Fibroblast of skin of back (primary cell): ENCODE measurements at places on chromosomes 2 and 18.
A peak's percentile ranks its signal among the peaks of the same experiment; 100 is the strongest.

DNA sequence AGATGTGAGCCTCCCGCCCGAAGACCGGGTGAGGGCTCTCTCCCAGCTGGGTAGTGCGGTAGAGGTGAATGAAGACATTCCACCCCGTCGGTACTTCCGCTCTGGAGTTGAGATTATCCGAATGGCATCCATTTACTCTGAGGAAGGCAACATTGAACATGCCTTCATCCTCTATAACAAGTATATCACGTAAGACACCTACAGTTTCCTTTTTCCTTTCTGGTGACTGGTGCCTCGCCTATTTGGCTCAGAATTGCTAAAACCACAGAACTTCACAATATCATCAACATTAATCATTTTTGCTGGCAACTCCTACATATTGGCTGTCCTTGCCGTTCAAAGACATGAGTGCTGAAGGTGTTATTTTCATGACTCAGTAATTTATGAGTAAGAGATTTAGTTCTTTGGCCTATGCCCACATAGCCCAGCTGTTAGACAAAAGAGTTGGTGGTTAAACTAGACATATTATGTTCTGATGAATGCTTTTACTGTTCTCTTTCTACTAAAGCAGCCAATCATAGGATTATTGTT is 2.2 kb downstream of the STAMBP start:
- peak; percentile 71 for DNase-seq

DNA sequence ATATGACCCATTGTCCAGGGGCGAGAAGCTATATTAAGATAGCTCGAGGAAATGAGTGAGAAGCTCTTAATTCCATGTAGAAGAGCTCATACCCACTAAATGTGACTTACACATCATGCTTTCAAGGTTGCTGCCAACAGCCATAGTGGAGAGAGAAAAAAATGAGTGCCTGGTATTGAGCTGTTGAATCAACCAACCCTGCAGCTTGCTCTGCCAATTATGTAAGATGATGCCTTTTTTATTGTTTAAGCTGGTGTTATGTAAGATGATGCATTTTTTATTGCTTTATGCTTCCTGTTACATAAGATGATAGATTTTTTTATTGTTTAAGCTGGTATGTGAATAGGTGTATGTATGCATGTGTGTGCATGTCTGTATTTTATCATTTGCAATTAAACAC is 228.2 kb downstream of the CCDC178 start:
- no peak for DNase-seq

DNA sequence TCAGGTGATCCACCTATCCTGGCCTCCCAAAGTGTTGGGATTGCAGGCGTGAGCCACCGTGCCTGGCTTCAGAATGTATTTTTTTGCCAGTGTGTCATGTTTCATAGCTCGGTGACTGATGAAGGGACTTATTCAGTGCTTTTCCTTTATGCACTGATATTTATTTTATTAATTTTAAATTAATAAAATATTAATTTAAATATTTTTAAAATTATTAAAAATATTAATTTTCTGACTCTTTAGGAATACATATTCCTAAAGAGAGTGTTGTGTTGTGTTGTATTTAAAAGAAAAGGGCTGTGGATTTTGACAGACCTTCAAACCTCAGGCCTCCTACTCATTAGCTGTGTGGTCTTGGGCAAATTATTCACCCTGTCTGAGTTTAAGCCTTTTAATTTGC is 22.3 kb downstream of the RAB27B start:
- DNase-seq: no peak

DNA sequence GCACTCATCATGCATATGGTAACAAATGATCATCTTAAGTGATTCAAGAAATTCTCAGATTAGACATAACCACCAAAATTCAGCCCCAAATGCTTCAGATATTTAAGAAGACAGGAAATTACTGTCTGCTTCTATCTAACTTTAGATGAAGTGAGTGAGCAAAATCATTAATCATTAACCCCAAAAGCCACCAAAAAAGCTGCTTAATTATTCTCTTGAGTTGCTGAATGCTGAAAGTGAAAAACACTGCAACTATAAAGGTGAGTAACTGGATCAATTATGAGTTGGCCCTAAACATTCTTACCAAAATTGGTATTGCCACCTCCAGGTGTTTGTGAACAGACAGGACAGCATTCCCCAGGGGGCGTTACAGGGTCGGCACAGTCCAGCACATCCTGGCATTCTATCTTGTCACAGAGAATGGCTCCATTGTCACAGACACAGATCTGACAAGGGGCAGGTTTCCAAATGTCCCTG is 69.6 kb downstream of the COL5A2 start:
- DNase-seq: peak; percentile 47

DNA sequence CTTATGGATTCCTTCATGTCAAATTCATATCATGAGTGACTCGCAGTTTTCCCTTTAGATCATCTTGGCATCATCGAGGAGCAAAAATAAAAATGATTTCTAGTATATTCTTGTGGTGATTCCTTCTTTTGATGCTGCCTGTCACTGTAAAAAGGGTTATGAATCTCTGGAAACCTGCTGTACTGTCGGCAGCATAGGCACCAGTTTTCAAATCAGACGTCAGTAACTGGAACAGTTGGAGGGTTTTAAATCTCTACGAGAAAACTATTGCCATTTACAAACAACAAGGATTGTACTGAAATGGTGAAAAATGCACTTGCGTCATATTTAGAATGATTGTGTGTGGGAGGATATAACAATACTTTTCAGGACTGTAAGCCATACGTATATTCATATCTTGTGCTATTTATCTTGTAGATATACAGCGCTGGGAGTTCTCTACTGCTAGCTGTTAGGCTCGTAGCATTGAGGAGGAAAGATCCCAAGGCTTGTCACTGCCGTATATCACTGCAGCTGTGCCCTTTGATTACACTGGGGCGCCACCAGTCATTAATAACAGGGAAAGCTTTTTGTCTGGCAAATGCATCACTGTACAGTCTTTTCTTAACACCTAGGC is 320.7 kb downstream of the MTX2 start:
- no peak for DNase-seq

- no peak for DNase-seq
Measured at GRCh38 chr2:137921105-137921880, 43.0 kb upstream of the HNMT start.

GRCh38 chr2:174740721-174741120 is 23.6 kb downstream of the CHRNA1 start:
- DNase-seq: no peak

GRCh38 chr2:23376972-23377371 is 8.0 kb upstream of the KLHL29 start:
- peak; percentile 24 for DNase-seq

DNA sequence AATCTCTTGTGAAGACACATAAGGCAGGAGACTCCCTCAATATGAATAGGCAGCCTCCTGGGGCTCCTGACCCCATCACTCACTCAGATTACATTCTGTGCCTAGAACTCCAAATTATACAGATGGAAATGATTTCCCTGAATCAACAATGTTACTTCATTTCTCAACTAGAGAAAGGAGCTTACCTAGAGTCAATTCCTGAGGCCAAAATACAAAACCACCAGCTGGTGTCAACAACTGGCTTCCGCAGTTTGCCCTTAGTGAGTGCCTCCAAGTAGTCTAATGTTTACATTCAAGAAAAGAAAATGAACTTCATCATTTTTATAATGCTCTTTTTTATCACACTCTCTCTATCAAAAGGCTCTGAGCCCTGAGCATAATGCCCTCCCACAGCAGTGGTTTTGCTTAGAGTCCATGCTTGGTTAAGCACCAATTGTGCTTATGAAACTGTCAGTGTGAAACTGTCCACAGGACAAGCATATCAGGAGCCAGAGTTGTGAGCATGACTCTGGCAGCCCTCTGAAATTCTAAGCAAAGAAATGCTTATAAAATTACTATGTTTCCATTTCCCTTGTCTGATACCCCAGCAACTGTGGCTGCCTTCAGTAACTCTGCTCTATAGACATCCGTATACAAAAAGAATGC is 305.7 kb upstream of the PKDCC start:
- no peak for DNase-seq

- DNase-seq: no peak
Measured at GRCh38 chr18:80253871-80254492, 6.7 kb upstream of the PARD6G start.

GRCh38 chr2:180759631-180760030 is 220.8 kb upstream of the UBE2E3 start:
- no peak for DNase-seq

DNA sequence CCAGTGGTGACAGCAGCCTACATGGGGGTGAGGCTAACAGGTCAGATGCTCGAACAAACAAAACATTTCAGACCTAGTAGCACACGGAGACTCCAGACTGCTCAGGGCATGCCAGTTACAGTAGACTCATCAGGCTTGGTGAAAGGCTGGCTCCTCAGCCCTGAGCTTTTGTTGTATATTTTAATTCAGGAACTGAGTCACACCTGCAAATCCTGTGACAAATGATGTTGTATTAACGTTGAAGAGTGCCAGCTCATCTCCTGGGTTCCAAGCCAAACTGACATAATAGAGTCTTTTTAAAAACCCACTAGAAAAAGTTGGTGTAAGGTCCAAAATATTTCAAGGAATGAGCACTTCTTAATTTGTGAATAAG is 65.3 kb downstream of the C1D start:
- peak; percentile 72 for DNase-seq

GRCh38 chr2:37676274-37676673 is 4.8 kb upstream of the CDC42EP3 start:
- DNase-seq: peak; percentile 54

DNA sequence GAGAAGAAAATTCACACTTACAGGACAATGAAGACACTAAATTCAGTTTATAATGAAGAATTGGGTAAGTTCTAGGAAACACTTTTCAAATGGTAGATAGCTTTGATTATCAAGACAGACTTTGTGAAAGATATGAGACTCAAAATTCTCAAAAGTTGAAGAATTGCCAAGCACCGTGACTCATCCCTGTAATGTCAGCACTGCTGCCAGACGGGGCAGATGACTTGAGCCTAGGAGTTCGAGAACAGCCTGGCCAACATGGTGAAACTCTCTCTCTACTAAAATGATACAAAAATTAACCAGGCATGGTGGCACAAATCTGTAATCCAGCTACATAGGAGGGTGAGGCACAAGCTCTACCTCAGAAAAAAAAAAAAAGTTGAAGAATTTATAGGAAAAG is 1820.1 kb upstream of the LRRTM1 start:
- DNase-seq: peak; percentile 26

- no peak for DNase-seq
Measured at GRCh38 chr2:209937893-209938292, 64.5 kb upstream of the RPE start.

DNA sequence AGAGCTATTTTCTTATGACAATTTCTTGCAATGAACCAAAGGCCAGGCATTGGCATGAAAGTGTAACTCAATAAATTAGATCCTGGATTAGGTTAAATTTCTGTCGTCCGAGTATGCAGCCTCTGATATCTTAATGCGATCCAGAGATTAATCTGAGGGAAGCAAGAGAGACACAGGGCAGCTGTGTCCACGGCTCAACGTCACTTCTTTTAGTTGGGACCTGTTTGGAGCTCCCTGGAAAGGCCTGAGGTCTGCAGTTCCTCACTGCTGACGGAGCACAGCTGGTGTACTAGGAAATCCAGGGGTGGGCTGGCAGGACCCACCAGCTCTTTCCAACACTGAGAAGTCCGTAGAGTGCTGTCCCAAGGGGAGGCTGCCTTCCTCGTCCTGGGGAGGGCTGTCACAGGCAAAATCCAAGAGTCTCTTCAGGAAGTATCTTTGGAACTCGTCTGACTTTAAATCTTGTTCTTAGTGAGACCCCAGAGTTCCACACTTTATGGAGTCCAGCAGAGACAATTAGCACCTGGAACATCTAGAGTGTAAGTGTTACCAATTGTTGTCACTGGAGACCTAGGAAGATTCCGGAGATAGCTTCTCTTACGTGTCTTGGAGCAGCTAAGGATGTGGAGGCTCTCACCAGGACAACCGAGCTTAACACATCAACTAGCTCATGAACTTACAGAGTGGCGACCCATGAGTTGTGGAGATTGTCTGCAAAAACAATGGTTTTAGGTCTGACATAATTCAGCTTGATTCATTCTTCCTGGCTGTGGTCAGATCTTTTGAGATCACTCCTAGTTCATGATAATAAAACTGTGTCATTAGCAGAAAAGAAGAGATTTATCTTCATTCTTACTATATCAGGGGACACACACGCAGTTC is 173.7 kb downstream of the ACKR3 start:
- peak; percentile 92 for DNase-seq

- no peak for DNase-seq
Measured at GRCh38 chr2:168560817-168561499, 104.9 kb downstream of the CERS6 start.

GRCh38 chr2:69470911-69471310 is 33.7 kb upstream of the NFU1 start:
- DNase-seq: no peak

- no peak for DNase-seq
Measured at GRCh38 chr2:200733713-200734198, 78.0 kb upstream of the BZW1 start.

DNA sequence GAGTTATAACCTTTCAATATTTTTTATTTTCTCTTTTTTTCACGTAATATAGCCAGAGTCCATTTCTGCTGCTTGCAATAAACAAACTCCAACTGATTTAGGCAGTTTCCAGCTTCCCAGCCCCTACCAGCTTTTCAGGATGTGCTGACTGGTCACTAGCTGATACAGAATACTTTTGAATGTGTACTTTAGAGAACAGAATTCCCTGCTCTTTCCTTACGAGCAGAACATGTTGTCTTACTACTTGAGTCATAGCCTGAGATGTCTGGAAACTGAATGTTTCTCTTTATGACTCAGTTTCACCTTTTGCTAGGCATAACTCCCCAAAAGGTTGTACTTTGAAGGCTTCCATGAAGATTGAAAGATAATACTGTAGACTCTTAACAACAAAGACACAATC is 44.5 kb upstream of the KCNE4 start:
- DNase-seq: peak; percentile 93

- DNase-seq: no peak
Measured at GRCh38 chr2:128446874-128447537, 128.3 kb upstream of the HS6ST1 start.

DNA sequence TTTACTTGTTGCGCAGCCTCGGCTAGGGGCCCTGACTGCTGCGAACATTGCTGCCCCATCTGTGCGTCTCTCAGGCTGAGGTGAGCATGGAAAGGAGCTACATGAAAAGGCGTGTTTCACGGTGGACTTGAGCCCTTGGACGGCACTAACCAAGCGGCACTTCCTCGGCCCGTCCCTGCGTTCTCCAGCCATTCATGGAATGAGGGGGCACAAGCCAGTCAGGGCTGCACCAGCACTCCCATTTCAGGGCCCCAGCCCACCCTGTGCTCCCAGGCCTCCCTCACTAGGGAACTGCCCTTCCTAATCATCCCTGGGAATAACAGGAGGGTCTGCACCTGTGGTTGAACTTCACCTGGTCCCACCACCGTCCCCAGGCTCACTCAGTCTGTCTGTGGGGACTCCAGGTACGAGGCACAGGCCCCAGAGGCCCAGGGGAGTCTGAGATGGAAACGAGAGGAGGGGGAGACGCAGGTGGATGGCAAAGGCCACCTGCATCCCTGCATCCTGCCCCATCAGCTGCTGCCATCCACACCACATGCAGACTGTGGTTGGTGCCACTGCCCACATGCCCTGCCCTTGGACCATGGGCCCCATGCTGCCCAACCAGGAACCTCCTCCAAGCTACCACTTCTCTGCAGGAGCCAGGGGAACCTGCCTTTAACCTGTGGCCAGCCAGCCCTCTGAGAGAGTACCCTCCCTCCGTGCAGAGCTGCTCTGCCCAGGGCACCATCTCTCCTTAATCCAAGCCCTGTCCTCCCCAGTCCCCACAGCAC is 99.7 kb downstream of the EIPR1 start:
- no peak for DNase-seq
